ENCODE measurements at places on chromosomes 4 and X. TPM values are rescaled to one million over a fixed set of nuclear protein-coding genes. Genes with fewer than 3 reads are reported as not detected.

Gene BTK
- not detected for total RNA-seq

Gene SHROOM3
- total RNA-seq = 20.2 TPM

Gene HTN3
- total RNA-seq = not detected

Gene LINC00632
- 31.3 TPM for total RNA-seq

Gene YY2
- total RNA-seq = not detected

DNA sequence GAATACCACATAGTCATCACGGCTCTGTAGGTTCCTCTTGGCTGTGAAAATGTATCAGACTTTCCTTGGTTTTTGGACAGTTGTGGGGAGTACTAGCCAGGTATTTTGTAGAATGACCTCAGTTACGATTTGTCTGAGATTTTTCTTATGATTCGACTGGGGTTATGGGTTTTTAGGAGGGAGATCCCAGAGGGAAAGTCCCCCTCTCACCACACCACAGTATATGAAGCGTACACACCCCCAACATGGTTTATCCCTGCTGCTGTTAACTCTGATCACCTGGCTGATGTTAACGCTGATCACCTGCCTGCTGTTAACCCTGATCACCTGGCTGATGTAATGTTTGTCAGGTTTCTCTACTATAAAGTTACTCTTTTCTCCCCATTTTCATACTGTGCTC is 72.6 kb downstream of the ANAPC4 start:
- no peak for DNase-seq

- DNase-seq = no peak
These were observed 10.1 kb downstream of the STK26 start for GRCh38 chrX:132033166-132033565.

DNA sequence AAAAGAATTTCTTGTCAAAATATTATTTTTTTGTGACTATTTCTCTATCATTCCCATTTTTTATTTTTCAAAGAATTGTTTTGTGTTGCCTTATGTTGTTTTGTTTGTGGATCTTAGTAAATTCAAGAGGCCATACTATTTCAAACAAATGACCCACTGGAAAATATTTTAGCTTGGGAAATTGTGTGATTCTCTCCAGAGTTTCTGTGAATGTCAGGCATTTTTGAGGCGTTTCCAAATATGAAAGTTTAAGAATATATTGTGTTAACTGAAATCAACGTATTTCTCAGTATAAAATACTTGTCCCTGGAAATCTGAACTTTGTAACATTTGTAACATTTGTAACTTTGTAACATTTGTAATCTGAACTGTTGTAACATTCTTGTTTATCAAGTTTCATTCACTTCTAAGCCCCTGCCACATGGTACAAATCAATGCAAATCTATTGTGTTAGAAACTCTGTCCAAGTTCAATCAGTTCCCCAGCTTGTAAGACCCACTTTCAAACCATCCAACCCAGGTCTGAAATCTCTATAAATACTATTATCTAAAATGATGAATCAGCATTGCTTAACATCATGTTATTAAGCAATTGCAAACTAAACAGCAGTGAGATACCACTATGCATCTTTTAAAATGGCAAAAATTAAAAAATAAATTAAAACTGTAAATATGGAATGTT is 465.4 kb upstream of the GRID2 start:
- no peak for DNase-seq

GRCh38 chr4:16139066-16139945 is 55.5 kb upstream of the PROM1 start:
- no peak for DNase-seq

- no peak for DNase-seq
These were observed 373.0 kb downstream of the MID1IP1 start for GRCh38 chrX:39174241-39174771.

DNA sequence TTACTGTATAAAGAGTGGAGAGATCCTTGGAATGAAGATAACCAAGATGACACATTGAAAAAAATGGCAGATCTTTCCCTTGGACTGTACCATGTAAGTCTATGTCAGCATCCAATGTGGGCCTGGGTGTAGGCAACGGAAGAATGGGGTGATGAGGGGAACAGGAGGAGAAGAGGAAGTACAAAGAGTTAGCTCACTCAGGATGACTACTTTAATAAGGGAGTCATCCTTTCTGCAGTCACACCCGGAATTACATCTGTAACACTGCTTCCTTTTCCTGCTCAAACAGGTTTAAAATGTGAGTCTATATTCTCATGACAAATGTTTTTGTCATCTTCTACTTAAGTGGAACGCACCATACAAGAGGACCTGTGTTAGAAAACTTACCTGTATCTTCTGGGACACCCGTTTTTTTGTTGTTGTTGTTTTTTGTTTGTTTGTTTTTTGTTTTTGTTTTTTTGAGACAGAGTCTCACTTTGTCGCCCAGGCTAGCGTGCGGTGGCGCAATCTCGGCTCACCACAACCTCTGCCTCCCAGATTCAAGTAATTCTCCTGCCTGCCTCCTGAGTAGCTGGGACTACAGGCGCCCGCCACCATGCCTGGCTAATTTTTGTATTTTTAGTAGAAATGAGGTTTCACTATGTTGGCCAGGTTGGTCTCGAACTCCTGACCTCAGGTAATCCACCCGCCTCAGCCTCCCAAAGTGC is 18.0 kb downstream of the HPSE start:
- no peak for DNase-seq

DNA sequence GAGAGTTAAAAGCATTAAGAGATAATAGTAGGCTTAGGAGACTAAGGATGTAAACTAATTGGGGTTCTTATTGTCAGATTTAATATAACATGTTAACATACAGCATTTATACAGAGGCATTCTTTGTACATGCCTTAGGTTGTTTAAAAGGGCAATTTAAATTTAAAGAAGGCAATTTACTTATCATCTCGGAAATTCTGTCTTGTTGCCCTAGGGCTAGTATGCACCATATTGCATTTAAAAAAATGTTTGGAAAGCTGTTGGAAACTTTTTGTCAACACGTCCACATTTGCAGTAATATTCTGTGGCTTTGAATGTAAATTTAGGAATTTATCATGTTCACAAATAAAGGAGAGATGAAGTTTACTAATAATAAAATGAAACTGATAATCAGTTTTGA is 25.5 kb downstream of the GALNT7 start:
- no peak for DNase-seq

DNA sequence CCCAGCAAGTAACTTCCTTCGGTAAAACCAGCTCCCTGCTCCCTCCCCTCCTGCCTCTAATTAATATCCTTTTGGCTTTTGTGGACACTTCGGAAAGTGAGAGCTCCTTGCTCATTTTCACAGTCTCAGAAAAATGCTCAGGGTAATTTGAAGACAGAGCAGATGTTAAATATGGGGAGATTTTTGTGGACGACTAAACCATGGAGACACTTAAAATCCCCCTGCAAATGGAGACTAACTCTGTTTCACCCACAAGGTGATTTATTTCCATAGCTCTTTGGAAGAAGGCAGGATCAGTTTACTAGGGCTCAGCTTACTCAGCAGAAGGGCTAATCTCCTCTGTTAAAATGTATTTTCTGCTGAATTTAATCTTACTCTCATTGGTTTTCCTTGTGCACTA is 12.2 kb upstream of the AMOT start:
- no peak for DNase-seq

GRCh38 chr4:140691369-140691768 is 64.8 kb downstream of the TBC1D9 start:
- DNase-seq = no peak

- peak; percentile 63 for DNase-seq
These were observed 1.0 kb downstream of the FAT4 start for GRCh38 chr4:125315576-125316400.

Measured in Caki2 (cell line).